ENCODE measurements at places on chromosomes 6 and 20. TPM values are rescaled to one million over a fixed set of nuclear protein-coding genes. Genes with fewer than 3 reads are reported as not detected.

The SLC13A3 gene
- total RNA-seq, result not detected

The INSM1 gene
- not detected for total RNA-seq

The PRDM13 gene
- total RNA-seq, result not detected

The EDN1 gene
- 224 TPM for total RNA-seq

The SPACA1 gene
- total RNA-seq, result not detected

The FAXC gene
- total RNA-seq, result 0.20 TPM
